Posterior vena cava (tissue), 2 donors: ENCODE measurements at places on chromosomes 5 and 9. TPM values are rescaled to one million over a fixed set of nuclear protein-coding genes. Genes with fewer than 3 reads are reported as not detected.

Gene RANBP17
- 21.7 TPM for total RNA-seq

Gene FBP2
- total RNA-seq, result not detected

Gene F12
- 0.38 TPM for total RNA-seq

Gene SLC34A1
- not detected for total RNA-seq

Gene GABRA1
- total RNA-seq, result not detected
